ENCODE measurements at places on chromosomes 5 and 9.

- no peak for DNase-seq
Measured at GRCh38 chr9:12975496-12975895, 200.7 kb downstream of the LURAP1L start.

DNA sequence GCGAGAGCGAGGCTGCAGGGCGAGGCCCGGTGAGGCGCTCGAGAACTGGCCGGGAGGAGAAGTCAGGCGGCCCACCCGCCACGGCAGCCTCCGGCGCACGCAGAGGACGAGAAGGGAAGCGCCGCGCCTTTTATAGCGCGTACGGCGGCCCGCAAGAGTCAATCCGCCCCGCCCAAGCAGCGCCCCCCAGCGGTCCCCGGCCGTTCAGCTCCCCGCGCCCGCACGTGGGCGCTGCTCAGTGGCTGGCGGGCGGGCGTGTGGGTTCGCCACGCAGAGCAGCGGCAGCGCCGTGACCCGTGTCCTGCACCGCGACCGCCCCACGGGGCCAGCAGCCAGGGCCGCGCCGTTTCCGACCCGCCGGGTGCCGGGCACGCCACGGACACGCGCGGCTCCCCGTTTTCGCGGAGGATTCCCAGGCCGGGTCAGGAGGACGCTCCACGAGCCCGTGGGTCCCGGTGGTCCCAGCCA is 14.6 kb downstream of the LCN10 start:
- DNase-seq = peak; percentile 88

- DNase-seq = no peak
Measured at GRCh38 chr9:37146410-37146809, 26.0 kb downstream of the ZCCHC7 start.

DNA sequence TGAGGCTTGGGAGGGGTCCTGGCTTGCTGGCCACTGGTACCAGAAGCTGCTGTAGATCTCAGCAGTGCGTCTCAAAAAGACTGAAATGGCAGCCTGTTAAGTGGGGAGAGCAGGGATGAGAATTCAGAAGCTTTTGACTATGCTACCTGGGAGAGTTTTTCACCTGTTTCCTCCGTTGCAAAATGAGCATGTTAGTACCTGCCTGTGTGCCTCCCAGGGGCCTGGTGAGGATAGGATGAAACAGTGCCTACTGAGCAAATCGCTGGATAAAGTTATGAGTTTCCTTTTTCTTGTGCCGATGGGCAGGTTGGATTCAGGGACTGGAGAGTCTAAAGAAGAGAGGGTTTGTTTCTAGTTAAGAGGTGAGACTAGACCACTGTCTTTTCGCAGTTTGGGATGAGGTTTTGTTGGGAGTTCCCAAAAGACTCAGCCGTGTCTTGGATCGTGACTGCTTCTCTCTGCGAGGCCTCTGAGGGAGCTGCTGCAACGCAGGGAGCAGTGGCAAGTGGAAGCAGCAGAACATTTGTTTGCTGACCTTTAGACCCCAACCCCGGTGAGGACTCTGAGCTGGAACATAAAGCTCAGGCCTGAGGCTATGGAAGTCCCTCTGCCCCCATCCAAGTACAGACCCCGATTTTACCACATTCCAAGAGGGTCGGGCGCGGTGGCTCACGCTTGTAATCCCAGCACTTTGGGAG is 1.4 kb downstream of the RALGPS1 start:
- no peak for DNase-seq

GRCh38 chr5:164302533-164303235 is 797.3 kb downstream of the MAT2B start:
- no peak for DNase-seq

DNA sequence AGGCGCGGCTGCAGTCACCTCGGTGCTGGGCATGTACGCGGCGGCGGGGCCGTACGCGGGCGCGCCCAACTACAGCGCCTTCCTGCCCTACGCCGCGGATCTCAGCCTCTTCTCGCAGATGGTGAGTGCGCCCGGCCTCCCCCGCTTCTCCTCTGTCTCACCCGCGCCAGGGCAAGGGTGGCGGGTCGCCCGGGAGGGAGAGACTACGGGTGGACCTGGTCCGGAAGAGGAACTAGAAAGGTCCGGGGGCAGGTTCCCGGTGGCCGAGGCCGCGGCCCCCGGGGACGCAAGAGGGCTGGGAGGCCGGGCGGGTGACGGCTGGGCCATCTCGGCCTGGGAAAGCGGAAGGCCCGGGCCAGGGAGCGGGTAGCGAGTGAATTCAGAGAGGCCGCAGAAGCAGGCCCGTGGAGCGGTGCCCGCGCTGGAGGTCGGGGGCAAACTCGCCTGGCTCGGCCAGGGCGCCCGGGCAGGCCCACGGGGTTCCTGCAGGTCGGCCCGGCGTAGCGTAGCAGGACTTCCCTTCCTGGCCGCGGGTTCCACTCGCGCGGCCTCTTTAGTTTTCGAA is 711 bp downstream of the IRX1 start:
- no peak for DNase-seq

GRCh38 chr9:131402073-131402472 is 8.2 kb downstream of the PRRC2B start:
- no peak for DNase-seq

GRCh38 chr5:22354956-22355355 is 498.2 kb downstream of the CDH12 start:
- no peak for DNase-seq

DNA sequence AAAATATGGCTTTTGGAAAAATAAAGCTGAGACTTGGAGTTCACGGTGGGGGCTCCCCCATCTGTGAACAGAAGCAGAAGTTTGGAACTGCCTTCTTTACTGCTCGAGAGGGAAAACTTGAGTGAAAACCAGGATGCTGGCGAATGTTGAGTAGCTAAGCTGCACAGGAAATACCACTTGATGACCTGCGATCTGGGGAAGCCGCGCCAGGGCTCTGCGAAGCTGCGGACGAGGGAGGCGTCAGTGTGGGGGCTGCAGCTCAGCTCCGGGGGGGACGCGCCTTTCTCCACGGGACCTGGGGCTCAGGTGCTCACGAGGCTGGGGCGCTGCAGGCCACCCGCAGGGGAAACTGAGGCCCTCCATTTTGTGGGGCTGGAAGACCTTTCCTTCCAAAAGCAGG is 62.3 kb downstream of the TENT4A start:
- no peak for DNase-seq

- no peak for DNase-seq
Measured at GRCh38 chr5:135190416-135191083, 156.5 kb upstream of the PITX1 start.

Measured in stimulated activated CD4-positive, alpha-beta T cell treated with anti-CD3 and anti-CD28 coated beads, Interleukin-4, amount 100 ng/mL, for 48 hours (primary cell).